Esophagus squamous epithelium (tissue), 5 donors: ENCODE measurements at places on chromosomes 13 and 19.

GRCh38 chr19:19559931-19560330, 21.9 kb downstream of the CILP2 start:
- H3K4me1 ChIP-seq, result no peaks in the 10 kb centered on the region
- no peak overlapping the region for H3K27ac ChIP-seq
- no peak for DNase-seq
- H3K4me3 ChIP-seq, result no peak overlapping the region
- no peaks in the 10 kb centered on the region for H3K27me3 ChIP-seq

- H3K36me3 ChIP-seq, result no peaks in the 10 kb centered on the region
- H3K27ac ChIP-seq, result no peak overlapping the region
Observed at GRCh38 chr13:22837980-22838647, 342.7 kb upstream of the SGCG start.

DNA sequence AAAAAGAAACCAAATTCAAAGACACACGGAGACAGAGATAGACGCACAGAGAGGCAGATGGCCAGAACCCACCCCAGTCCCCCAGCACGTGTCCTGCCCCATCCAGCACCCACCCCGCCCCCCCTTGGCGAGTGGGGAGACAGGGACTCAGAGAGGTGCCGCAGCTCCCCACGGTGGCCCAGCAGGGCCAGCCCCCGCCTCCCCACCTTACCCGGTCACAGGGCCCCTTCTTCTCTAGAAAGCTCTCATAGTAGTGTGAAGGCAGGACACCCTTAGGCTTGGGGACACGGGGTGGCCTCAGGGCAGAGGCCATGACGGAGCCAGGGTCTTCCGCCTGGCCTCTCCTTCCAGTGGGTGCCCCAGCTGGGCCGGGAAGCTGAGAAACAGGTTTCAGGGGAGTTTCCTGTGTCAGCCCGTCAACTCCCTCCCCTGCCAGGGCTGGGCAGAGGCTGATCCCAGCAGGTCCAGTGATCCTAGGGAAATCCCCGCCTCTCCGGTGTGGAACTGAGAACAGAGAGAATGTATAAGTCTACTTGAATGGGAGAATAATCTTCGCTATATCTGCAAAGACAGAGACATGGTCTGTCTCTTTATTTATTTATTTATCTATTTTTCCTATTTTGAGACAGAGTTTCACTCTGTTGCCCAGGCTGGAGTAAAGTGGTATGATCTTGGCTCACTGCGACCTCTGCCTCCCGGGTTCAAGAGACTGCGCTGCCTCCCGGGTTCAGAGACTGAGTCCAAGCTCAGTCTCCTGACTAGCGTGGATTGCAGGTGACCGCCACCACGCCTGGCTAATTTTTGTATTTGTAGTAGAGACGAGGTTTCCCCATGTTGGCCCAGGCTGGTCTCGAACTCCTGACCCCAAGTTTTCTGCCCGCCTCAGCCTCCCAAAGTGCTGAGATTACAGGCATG, at the start of gene STAP2:
Gene STAP2 (minus strand): TSS at position 387 of the 915 bp plus-strand sequence. CDS start 74 bp downstream, at position 313.
- H3K27ac ChIP-seq, result peak within 1 kb of the TSS; percentile 87
- H3K4me3 ChIP-seq, result peak within 1 kb of the TSS; percentile 58
- DNase-seq, result no peak
- H3K4me1 ChIP-seq, result peaks cover 10% of the 10 kb centered on the region
- no peaks in the 10 kb centered on the region for H3K27me3 ChIP-seq
- H3K36me3 ChIP-seq, result no peaks in the 10 kb centered on the region

- no peaks in the 10 kb centered on the region for H3K4me1 ChIP-seq
- H3K27ac ChIP-seq, result no peak overlapping the region
- no peak overlapping the region for H3K4me3 ChIP-seq
- H3K36me3 ChIP-seq, result no peaks in the 10 kb centered on the region
- DNase-seq, result no peak
Observed at GRCh38 chr19:7115721-7116120, 46.2 kb downstream of the ZNF557 start.

- H3K27me3 ChIP-seq, result no peaks in the 10 kb centered on the region
- H3K36me3 ChIP-seq, result no peaks in the 10 kb centered on the region
- DNase-seq, result no peak
- H3K27ac ChIP-seq, result no peak overlapping the region
- no peak overlapping the region for H3K4me3 ChIP-seq
- H3K4me1 ChIP-seq, result no peaks in the 10 kb centered on the region
Observed at GRCh38 chr13:44868397-44868796, 120.9 kb downstream of the NUFIP1 start.

DNA sequence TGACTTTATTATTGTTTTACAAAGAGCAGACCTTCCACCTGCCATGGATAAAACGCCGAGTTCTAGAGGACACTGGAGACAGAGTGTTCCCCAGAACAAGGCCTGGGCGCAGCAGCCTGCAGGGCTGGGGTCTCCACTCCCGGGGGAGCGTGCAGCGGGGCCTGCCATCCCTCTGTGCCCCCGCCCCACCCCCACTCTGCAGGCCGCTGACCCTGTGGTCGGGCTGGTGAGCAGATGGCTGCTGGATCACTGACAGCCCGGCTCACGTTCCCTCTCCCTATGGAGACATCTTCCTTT, 8.6 kb upstream of the PTBP1 start:
- H3K27ac ChIP-seq, result peak overlapping the region; percentile 46
- H3K36me3 ChIP-seq, result no peaks in the 10 kb centered on the region
- no peaks in the 10 kb centered on the region for H3K4me1 ChIP-seq
- no peak overlapping the region for H3K4me3 ChIP-seq
- no peak for DNase-seq
- H3K27me3 ChIP-seq, result no peaks in the 10 kb centered on the region

- H3K36me3 ChIP-seq, result no peaks in the 10 kb centered on the region
- no peaks in the 10 kb centered on the region for H3K27me3 ChIP-seq
- DNase-seq, result no peak
Observed at GRCh38 chr13:43094901-43095300, 71.5 kb downstream of the DNAJC15 start.

DNA sequence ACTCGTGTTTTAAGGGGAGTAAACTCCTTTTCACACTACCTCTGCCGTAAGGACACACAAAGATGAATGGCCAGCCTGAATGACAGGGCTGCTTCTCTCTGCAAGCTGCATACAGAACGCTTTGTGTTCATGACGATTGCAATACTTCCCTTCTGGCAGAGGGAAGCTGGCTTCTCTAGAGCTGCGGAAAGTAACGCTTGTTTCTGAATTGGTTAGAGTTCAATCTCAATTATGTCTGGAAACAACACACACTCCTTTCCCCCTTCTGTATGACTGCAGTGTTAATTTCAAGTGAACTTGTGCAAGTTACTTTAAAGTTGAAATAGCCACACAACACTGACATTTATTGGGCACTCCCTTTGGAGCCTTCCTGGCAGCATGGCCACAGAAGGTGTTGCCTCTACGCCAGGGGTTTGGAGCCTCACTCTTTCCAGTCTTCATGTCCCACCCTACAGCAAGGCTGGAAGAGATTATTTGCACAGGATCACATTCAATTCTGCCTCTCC, 242.6 kb downstream of the NDFIP2 start:
- no peaks in the 10 kb centered on the region for H3K27me3 ChIP-seq
- peaks cover 4% of the 10 kb centered on the region for H3K4me1 ChIP-seq
- H3K36me3 ChIP-seq, result no peaks in the 10 kb centered on the region
- no peak overlapping the region for H3K27ac ChIP-seq

DNA sequence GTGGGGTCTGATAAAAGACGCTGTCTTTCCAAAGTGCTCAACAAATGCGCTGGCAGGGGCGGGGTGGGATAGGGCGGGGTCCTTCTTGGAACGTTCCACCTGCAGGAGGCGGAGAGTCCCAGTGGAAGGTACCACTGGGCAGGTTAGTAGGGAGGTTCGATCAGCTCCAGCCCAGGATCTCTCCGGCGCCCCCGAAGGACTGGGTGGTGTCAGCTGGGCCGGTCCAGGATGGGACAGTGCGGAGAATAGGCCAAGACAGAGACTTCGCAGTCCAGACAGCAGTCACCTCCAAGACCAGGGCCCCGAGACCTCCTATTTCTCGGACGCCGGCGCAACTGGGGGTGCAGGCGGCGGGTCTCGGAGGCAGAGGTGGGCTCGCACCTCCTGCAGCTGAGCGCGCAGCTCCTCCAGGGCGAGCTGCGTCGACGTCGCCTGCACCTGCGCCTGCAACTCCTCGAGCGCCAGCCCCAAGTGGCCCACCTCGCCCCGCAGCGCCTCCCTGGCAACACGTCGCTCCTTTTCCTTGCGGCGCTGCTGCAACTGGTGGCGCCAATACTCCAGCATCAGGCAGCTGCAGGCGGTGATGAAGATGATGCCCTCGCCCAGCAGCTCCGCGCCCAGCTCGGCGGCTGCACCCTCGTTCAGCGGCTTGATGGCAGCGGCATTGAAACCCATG, 21.6 kb downstream of the VASP start:
- no peak for DNase-seq
- H3K4me3 ChIP-seq, result peak overlapping the region; percentile 46
- H3K27ac ChIP-seq, result peak overlapping the region; percentile 59
- peaks cover 17% of the 10 kb centered on the region for H3K36me3 ChIP-seq
- peaks cover 19% of the 10 kb centered on the region for H3K4me1 ChIP-seq
- H3K27me3 ChIP-seq, result no peaks in the 10 kb centered on the region

DNA sequence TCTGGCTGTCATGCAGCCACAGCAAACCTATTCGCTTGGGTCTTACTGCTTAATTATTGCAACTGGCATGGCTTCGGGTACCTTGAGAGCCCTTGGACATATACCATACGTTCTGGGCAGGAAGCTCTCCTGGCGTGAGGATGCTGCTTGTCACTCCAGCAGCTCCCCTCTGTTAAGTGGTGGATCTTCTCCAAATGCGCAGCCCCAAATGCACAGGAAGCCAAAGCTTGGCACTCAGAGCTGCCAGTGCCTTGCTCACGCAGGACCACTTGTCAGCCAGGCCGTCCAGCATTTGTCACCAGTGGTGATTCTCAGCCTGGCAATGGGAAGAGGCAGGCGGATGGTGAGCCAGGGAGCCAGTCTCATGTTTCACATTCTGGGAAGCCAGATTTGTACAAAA, 158.6 kb downstream of the KATNAL1 start:
- no peak for DNase-seq
- H3K4me1 ChIP-seq, result peaks cover 10% of the 10 kb centered on the region
- H3K36me3 ChIP-seq, result no peaks in the 10 kb centered on the region
- no peaks in the 10 kb centered on the region for H3K27me3 ChIP-seq

DNA sequence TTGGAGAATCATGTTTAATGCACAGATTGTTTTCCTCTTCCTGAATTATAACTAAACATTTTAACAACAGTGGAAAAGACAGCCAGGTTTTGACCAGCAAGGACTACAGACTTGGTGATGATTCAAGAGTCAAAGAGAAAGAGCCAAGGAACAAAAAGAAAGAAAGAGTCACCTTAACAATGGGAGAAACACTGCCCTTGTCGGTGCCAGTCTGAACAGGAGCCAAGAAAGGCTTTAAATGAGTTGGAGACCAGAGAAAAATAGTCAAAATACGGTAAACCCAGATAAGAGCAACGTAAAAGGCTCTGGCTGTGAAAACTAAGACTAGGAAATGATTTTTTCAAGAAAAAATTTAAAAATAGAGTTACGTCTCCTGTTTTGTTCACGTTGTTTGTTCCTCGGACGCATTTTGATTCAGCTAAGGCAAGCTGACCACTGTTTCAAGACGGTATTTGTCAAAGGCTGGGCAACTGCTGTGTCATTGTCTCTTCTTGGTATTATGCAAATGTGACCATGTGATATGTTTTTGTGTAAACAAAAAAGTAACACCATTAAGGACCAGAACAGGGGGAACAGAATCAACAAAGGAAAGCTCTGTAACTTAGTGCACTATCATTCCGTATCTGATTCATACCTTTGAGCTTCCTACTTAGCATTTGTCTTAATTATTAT, 634.5 kb downstream of the LIG4 start:
- no peak overlapping the region for H3K4me3 ChIP-seq
- DNase-seq, result no peak
- H3K4me1 ChIP-seq, result no peaks in the 10 kb centered on the region

DNA sequence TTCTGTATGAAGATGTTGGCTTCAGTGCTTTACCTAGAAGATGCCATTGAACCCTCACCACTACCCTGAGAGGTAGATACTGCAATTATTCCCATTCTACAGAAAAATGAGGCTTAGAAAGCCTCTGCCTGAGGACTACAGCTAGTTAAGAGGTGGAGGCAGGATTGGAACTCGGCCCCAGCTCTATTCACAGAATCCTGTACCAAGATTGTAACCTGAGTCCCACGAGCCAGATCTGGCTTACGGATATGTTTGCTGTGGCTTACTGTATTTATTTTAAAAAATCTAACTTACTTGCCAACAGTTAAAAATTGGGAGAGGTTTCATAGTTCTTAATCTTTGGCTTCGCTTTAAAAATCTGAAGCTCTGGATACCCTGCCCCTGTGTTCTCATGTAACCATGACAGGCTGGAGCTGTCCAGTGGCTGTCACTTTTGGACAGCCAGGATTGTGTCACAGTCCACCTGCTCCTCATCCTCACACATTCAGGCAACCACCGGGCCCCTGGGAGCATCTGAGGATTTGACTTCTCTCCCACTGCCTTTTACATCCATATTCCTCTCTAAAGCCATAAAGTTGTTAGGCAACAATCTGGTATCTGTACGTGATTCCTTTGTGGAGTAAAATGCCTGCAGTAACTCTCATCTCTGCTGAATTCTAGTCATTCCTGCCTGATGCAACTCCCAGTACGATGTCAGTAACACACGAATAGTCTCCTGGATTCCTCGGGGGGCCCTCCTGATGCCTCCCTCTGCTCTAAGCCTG, 160.8 kb upstream of the SERP2 start:
- peak overlapping the region; percentile 75 for H3K27ac ChIP-seq
- H3K27me3 ChIP-seq, result no peaks in the 10 kb centered on the region
- no peak for DNase-seq
- H3K4me3 ChIP-seq, result no peak overlapping the region
- H3K36me3 ChIP-seq, result no peaks in the 10 kb centered on the region
- peaks cover 6% of the 10 kb centered on the region for H3K4me1 ChIP-seq

- no peak overlapping the region for H3K27ac ChIP-seq
- H3K4me1 ChIP-seq, result no peaks in the 10 kb centered on the region
- H3K36me3 ChIP-seq, result no peaks in the 10 kb centered on the region
- no peak for DNase-seq
- H3K4me3 ChIP-seq, result no peak overlapping the region
Observed at GRCh38 chr13:33842986-33843385, 25.0 kb downstream of the RFC3 start.

DNA sequence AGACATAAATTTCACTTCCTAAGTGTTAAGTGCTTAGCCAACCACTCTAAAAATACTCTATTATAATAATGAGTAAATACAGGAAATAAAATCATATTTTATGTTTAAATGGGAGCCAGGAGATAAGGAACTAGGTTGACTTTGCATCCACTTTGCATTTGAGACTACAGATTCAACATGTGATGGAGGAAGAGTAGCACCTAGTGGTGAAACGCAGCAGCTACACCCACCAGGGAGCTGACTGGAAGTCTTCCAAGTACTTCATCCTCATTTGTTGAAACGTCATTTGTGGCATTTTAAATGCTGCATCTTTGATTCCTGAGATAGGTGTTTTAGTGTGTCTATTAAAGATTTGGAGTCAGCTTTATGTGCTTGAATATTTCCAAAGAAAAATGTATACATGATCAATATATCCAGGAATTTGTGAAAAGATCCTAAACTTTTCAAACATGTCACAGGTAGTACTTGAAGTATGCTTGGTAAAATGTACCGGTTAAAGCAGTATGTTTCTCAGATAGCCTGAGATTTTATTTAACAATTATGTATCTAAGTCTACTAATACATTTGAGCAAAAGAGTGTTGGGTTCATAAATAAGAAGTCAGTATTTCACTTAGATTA, 17.4 kb upstream of the KCTD12 start:
- no peak overlapping the region for H3K27ac ChIP-seq
- H3K4me3 ChIP-seq, result no peak overlapping the region
- H3K36me3 ChIP-seq, result no peaks in the 10 kb centered on the region
- no peaks in the 10 kb centered on the region for H3K27me3 ChIP-seq
- DNase-seq, result no peak
- no peaks in the 10 kb centered on the region for H3K4me1 ChIP-seq

GRCh38 chr13:91017031-91017668, 330.3 kb upstream of the MIR17HG start:
- no peaks in the 10 kb centered on the region for H3K36me3 ChIP-seq
- no peaks in the 10 kb centered on the region for H3K4me1 ChIP-seq
- DNase-seq, result no peak
- H3K4me3 ChIP-seq, result no peak overlapping the region
